ENCODE measurements at places on chromosomes 4 and X. TPM values are rescaled to one million over a fixed set of nuclear protein-coding genes. Genes with fewer than 3 reads are reported as not detected.

DNA sequence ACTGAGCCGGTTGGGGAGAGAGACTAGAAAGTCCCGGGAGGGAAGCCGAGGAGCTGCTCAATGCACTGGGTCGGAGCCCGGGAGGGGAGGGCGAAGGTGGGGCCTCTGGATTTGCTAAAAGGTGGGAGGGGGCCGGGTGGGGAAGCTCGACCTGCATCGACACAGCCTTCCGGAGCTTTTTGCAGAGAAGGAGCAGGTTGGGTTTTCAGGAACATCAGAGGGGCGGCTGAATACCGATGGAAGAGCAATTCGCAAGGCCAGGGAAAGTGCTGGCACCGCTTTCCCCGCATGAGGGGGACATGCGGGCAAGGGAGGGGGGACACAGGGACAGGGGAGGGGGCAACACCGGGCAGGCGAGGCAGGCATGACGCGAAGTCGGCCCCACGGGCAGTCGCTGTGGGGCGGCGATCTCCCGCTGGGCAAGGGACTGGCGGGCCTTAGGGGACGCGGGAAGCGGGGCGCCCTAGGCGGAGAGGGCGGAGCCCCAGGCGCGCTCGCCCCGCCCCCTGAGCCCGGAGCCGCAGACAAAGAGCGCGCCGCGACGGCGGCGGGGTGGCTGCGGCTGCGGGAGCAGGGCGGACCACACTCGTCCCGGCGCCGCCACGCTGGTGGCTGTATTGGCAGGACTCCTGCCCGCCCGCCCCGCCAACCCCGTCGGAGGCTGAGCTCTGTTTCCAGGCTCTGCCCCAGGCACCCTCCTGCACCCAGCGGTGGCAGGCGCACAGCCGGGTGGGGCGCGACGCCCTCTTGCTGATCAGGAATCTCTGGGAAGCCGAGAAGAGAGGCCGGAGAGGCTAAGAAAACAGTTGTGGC is 11.6 kb downstream of the PDZD4 start:
- H3K36me3 ChIP-seq: no peaks in the 10 kb centered on the region
- peak overlapping the region; percentile 54 for H3K4me3 ChIP-seq
- DNase-seq: no peak
- peak overlapping the region; percentile 28 for H3K27ac ChIP-seq

The SRD5A3 gene
- 25.5 TPM for total RNA-seq

The ADH1A gene
- not detected for total RNA-seq

DNA sequence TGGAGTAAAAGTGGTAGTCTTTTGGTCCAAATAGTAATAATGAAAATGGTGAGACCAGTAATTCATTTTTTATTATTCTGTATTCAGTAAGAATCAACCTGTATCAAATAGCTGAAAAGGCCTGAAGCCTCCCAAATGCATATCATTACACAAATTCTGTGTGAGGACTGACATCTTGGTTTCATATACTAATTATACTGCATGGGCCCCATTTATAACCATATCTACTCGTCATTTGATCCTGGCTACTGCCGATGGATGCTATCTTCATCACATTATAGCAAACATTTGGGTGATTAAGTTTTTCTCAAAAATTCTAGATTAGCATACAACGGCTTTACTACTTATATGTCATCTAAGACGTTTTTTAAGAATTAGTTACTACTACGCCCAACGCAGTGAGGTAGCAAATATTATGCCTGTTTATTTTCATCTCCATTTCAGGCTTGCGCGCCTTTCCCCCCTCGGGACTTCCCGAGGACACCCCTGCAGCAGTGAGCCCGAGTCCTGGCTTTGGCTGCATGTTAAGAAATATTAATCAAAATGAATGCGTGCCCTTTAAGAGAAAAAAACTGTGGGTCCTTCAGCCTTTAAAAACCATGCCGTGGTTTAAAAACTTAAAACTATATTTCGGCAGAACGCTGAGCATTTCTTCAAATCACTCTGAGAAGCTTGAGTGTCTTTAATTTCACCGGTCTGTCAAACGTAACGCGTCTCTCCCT is 814 bp upstream of the MMAA start:
- H3K4me3 ChIP-seq: peak overlapping the region; percentile 81
- peak overlapping the region; percentile 93 for H3K27ac ChIP-seq
- peaks cover 8% of the 10 kb centered on the region for H3K4me1 ChIP-seq
- no peak for DNase-seq

The DEFB131A gene
- not detected for total RNA-seq

- H3K4me1 ChIP-seq: no peaks in the 10 kb centered on the region
- no peaks in the 10 kb centered on the region for H3K36me3 ChIP-seq
- H3K4me3 ChIP-seq: no peak overlapping the region
- no peaks in the 10 kb centered on the region for H3K27me3 ChIP-seq
Observed at GRCh38 chr4:113059449-113060182, 10.2 kb downstream of the ANK2 start.
